ENCODE measurements at places on chromosomes 12 and 14.

DNA sequence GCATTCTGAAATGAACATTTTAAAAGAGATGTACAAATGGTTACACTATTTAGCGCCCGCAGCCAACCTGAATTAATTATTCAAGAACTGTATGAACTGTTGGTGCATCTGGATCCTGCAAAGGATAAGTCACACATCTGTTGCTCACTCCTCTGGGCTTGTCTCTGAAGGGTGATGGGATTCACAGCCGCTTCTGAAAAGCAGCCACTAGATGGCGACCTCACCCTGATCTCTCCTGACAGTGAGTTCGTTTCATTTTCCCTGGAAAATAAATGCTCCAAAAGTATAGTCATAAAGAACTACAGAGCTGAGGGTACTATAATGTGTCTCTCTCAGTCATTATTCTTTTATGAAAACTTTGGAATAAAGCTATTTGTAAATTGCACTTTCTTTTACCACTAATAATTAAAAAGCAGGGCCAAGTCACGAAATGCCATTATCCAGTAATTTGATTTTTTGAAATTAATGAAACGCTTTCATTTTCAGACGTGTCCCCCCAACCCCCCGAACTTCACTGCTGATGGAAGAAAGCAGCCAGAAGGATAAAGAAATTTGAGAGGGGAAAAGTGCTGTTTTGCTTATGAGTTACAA is 789.6 kb downstream of the NRXN3 start:
- peak; percentile 80 for DNase-seq

DNA sequence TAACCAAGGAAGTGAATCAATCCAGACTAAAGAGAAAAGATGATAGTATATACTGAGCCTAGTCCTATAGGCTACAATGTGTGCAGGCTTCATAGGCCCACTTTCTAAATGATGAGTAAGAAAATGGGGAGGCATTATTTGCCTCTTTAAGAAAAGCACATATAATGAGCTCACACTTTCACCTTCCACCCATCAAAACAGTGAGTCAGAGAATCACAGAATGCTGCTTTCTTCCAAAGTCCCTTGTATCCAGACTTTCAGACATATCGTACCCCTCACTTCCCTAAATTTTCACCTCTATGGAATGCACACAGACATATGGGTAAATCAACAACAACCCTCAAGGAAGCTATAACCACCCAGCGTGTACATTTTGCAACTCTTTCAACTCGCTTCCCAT is 286.4 kb upstream of the PRKD1 start:
- peak; percentile 8 for DNase-seq

GRCh38 chr12:109714141-109714912 is 702 bp downstream of the FAM222A start:
- peak; percentile 71 for DNase-seq

DNA sequence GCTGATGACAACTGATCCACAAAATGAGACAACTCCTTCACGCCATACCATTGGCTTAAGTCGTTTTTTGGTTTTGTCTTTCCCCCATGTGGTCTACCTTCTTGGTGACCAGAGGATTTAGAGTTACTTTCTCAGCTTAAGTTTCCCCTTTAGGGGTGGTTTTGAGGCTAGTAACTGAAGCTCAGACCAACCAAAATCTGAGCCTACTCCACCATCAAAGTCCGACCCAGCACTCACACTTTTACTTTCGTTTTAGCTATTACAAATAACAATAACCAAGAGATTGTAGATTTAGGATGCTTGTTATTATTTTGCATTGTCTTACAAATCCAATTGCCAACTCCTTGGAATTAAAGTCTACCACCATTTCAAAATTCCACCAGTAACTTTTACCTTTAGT is 130.6 kb upstream of the MDM1 start:
- DNase-seq, result no peak

DNA sequence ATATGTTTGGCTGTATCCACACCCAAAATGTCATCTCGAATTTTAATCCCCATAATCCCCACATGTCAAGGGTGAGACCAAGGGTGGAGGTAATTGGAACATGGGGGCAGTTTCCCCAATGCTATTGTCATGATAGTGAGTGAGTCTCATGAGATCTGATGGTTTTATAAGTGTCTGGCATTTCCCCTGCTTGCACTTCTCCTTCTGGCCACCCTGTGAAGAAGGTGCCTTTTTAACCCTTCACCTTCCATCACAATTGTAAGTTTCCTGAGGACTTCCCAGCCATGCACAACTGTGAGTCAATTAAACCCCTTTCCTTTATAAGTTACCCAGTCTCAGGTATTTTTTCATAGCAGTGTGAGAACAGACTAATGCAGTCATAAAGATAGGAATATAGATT is 216.7 kb upstream of the SSTR1 start:
- no peak for DNase-seq

- DNase-seq, result peak; percentile 52
Observed at GRCh38 chr12:1773937-1774655, 46.3 kb upstream of the LRTM2 start.

DNA sequence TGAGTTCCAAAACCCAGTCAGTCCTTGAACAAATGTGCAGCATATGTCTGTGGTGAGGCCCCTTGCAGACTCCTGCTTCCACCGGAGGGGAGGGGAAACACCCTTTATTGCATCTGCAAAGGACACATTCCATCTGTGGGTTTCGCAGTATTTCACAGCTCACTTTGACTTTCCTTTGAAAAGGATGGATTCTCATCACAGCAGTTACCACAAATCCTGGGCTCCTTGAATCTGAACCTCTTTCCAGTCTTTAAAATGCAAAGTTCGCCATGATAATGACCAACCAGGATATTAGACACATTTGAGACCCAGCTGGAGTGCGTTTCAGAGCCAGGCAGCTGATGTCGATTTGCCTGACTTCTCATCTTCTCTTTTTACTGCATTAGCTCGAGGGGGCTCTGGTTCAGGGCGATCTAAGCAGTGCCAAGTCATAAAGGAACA is 242.4 kb downstream of the SLC15A4 start:
- no peak for DNase-seq

GRCh38 chr12:114294303-114294685 is 111.7 kb downstream of the TBX5 start:
- peak; percentile 41 for DNase-seq

DNA sequence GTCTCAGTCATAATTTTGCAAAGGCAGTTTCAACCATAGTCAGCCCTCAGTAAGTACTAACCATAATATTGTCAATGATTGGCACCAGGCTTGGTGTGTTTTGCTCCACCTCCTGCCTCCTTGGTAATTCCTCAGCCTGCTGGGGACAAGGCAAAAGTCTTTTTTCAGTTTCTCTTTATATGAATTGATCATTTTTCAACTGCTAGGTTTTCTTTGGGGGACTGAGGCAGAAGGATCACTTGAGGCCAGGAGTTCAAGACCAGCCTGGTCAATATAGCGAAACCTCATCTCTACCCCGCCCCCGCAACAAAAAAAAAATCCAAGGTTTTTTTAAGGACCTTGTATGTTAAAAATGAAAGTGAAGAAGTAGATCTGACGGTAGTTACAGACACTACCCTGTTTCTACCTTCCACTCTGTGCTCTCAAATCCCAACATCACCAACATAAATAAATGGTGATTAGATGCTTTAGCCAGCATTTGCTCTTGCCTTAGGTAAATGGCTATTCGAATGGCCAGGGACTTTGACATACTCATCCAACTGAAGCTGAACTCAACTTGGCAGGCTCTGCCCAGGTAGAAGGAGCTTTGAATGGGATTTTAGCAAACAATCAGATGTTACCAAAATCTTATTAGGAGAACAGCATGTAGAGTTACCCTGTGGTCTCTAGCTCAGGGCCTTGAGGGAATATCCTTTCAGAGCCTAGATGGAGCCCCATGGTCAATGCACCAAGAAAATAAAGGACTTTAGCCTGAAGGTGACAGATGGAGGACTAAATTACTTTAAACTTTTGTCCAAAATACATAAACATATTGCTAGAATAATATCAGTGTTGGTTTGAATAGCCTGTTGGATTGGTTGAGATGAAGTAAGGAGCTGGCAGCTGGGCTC is 126.9 kb upstream of the AMIGO2 start:
- DNase-seq, result no peak

GRCh38 chr12:101962486-101962885 is 85.1 kb downstream of the DRAM1 start:
- DNase-seq, result peak; percentile 25

DNA sequence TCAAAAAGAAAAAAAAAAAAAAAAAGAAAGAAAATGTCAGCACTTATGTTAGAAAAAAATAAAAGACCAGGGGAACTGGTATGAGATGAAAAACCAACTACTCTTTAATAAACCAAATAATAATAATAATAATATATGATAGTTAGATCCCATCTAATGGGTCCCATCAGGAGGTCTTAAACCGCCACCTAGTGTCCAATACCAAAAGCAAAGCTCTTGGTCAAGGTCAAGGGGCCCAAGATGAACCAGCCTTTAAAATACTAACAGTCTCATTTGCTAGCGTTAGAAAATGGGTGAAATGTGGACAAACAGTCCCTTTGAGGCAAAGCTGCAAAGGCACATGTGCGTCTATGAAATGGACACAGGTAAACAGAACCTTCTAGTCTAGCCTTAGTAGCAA is 12.3 kb downstream of the BRAP start:
- peak; percentile 39 for DNase-seq

DNA sequence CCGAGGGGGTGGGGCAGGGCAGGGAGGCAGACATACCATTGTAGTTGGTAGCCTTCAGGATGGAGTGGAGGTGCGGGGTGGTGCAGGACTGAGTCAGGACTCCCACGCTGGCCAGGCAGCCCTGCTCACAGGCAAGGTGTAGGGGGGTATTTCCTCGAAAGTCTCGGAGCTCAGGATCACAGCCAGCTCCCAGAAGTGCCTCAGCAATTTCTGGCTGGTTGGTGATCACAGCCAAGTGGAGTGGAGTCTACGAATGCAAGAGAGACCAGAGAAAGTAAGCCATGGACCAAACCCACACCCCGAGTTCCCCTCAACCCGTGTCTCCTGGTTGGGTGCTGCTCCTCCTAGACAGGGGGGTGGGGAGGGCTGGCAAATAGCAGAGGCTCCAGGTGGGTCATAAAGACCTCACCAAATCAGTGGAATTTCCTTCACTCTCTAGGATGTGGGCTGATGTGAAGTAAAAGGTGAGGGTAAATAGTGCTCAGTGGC is 1.4 kb downstream of the NFKBIA start:
- peak; percentile 47 for DNase-seq

DNA sequence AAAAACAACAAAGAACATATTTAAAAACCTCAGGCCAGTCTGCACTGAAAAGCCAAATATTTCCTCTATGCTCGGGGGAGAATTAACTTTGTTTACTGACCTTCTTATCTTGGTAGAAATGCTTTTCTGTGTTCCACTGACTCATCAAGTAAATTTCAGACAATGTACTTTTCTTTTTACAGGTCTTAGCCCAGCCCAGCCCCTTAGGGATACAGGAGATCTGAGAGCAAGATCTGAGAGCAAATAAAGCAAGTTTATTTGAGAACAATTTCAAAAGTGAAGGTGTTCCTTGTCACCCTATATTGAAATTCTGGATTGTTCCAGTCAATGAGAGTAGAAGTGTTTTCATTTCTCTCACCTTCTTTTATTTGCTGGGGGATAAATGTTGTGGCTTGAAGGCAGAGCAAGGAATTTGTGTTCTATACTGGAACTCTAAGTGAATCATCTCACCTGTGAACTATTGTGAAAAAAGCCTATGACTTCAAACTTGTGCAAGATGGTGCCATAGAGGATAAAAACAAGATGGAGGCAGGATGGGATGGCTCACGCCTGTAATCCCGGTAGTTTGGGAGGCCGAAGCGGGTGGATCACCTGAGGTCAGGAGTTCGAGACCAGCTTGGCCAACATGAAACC is 7.9 kb upstream of the GPRC5A start:
- DNase-seq, result no peak

- no peak for DNase-seq
Observed at GRCh38 chr14:61644175-61644574, 51.1 kb upstream of the HIF1A start.

DNA sequence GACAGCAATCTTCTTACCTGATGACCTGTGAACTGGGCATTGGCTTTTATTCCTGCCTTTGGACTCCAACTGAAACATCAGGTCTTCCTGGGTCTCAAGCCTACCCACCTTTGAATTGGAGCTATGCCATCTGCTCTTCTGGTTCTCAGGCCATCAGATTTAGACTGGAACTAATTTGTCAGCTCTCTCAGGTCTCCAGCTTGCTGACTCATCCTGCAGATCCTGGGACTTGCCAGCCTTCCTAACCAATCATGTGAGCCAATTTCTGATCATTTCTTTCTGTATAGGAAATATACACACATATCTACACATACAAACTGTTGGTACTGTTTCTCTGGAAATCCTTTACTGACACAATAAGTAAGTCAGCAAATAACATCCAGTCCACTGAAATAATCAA is 65.3 kb upstream of the TSPAN8 start:
- DNase-seq, result no peak

DNA sequence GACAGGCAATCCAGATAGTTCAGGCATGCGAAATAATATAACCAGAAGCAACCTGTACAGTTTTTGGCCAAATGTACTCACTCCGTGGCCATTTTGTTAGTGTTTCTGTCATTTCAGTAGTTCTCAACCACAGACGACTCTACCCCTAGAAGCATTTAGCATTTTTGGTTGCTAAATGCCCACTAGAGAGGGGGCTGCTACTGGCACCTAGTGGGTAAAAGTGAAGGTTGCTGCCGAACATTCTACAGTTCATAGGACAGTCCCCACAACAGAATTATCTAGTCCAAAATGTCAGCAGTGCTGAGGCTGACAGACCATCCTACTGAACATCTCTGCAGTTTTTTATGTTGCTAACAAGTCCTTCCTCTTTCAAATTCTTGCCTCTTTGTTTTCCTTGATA is 107.4 kb downstream of the TSHR start:
- no peak for DNase-seq

- DNase-seq, result no peak
Observed at GRCh38 chr12:92702754-92703679, at the start of gene PLEKHG7. Gene PLEKHG7 (plus strand): TSS chr12:92702989. CDS start chr12:92706632, 3,643 bp downstream.

- no peak for DNase-seq
Observed at GRCh38 chr12:97461553-97461952, 1.1 kb upstream of the RMST start.

DNA sequence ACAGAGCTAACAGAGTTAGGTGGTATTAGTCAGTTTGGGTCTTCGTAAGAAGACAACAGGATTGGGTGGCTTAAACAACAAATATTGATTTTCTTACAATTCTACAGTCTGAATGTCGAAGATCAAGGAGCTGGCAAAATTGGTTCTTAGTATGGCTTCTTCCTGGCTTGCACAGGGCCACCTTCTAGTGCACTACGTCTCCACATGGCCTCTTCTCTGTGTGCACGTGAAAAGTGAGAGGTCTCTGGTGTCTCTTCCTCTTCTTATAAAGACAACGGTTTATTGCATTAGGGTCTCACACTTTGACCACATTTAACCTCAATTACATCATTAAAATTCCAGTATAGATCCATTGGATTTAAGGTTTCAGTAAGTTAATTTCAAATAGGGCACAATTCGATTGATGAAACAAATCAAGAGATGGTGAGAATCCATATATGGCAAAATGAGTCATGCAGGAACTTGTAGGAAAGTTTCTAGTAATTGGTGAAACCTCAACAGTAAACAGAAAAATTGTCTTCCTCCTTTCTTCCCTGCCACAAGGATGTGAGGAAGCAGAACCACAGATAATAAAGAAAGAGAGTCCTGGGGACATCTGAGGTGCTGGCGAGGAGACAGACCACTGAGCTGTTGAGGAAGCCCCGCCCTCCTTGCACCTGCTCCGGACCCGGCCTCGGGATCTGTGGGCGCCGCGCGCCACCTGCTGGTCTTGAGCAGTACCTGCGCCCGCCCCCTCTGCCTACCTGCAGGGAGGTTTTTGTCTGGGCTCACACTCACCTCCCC is 846.7 kb downstream of the TMEM121 start:
- peak; percentile 6 for DNase-seq

Data from GM03348 (cell line).